ENCODE measurements at places on chromosomes 1 and 21. TPM values are rescaled to one million over a fixed set of nuclear protein-coding genes. Genes with fewer than 3 reads are reported as not detected.

- DNase-seq, result no peak
These were observed 1360.4 kb downstream of the BRINP3 start for GRCh38 chr1:189117072-189117770.

DNA sequence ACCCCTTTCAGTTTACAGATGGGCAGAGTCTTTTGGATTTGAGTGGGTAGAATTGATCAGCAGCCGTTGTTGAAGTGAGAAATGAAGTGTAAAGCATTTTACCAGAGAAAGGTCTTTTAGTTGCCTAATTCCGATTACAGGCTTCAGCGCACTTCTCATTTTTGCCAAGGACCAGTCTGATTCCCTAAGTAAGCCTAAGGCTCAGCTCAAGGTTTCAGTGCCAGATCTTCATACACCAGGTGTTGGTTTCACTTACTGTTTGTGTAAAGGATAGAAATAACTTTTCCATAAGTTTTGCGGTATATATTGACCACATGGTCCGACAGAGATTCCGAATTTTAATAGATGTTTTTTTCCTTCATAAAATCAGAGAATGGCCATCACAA is 83.9 kb upstream of the BMP8A start:
- no peak for DNase-seq

DNA sequence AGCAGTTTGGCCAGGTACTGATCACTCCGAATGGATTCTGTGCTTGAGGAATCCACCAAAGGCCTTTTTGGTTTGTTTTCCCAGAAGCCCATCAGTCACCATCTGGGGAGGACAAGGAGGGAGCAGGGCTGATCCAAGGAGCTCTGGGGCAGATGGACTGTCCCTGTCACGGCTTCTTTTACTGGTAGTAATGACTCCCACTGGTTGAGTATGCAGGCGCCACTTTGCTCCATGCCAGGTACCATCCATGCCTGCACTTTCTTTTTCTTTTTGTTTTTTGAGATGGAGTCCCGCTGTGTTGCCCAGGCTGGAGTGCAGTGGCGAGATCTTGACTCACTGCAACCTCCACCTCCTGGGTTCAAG is 101.7 kb downstream of the UBIAD1 start:
- no peak for DNase-seq

SLAMF6 gene
- total RNA-seq, result 4.4 TPM

DNA sequence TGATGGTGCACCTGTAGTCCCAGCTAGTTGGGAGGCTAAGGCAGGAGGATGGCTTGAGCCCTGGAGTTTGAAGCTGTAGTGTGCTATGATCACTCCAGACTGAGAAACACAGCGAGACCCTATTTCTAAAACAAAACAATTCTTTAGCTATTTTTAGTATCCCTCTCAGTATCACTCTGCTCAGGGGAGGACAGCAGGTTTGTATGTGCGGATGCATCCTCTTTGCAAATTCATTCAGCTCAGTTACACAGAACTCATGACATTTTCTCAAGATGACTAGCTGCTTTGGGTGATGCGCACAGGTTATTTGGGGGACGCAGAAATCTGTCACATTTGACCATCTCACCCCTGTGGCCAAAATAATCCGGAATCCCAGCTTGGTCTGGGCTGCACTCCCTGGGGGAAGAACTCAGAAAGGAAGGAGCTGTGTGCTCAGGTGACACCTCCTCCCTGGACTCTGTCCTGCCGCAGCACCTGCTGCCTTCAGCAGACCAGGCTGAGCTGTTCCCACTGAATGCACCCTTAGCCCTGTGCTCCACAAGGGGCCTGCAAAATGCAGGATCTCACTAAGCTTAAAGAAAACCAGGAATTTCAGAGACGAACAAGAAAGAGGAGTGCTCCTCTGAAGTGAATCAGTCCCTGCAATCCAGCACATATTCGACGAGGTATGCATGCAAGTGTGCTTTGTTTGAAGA is 89.5 kb upstream of the PGBD5 start:
- DNase-seq, result no peak

PCAT6 gene
- 0.81 TPM for total RNA-seq

DNA sequence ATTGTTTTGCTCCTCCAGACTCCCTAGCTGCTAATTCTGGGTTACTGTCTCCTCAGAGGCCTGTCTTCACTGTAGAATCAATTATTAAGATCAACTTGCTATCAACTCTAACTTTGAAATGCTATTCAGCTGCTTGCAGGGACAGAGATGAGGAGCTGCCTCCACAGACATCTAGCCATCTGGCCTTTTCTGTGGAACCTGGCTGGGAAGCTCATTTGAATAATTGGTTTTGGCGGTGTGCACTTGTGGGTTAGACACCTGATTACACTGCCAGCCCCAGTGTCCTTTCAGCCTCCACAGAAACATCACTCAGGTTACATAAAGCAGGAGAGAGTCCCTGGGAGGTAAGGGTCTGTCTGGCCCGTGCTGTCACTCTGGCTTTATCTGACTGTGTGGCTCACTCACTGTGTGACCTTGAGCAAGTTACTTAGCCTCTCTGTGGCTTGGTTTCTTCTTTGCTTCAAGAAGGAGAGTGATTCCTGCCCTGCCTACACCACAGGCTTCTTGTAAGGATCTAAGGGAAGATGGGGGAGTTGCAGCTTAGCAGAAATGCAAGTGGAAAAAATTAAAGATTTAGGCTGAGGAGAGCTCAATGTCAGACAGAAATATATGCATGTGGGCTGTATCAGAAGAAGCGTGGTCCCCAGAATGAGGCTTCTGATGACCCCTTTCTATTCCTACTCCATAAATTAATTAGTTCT is 131.6 kb downstream of the BEND5 start:
- DNase-seq, result no peak

PPM1J gene
- 0.32 TPM for total RNA-seq

Measured in upper lobe of right lung (tissue), 1 donor.